T-helper 17 cell (primary cell): ENCODE measurements at places on chromosomes 4 and X.

- no peak for DNase-seq
Measured at GRCh38 chrX:118569676-118570075, 74.1 kb downstream of the DOCK11 start.

DNA sequence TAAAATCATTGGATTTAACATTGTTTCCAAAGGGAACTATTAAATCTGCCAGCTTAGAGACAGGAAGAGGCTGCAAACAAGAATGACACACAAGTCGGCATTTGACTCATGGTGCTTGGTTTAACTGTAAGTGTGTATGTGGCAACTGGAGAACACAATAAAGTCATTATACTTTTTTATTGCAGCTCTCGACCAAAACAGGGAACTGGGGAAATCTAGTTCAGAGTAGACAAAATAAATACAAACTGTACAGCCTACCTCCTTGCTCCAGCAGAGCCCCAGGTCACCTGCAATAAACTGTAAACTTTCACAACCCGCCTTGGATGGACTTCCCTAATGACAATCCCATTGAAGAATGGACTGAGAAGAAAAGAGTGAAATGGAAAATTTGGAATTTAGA is 24.0 kb downstream of the NPY5R start:
- no peak for DNase-seq

DNA sequence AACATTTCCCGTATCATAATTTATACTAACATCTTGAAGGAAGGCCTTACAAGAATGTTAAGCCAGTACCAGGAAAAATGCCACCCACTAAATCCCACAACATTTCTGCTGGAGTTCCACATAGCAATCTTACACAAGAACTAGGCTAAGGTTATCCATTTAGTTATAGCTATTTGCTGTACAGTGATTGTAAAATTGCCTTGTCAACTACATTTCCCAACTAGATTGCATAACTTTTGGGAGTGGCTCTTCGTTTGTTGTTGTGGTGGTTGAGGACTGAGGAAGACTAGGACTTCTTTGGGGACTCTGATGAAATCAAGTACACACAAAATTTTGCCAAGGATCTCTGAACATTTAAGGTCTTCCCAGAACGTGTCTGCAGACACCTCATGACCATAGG is 8.0 kb downstream of the IBSP start:
- no peak for DNase-seq

- DNase-seq, result no peak
Measured at GRCh38 chr4:169226565-169226964, 44.2 kb downstream of the SH3RF1 start.
